ENCODE measurements at places on chromosomes 1 and 21.

GRCh38 chr1:232594768-232595698, 34.9 kb downstream of the SIPA1L2 start:
- DNase-seq, result no peak

DNA sequence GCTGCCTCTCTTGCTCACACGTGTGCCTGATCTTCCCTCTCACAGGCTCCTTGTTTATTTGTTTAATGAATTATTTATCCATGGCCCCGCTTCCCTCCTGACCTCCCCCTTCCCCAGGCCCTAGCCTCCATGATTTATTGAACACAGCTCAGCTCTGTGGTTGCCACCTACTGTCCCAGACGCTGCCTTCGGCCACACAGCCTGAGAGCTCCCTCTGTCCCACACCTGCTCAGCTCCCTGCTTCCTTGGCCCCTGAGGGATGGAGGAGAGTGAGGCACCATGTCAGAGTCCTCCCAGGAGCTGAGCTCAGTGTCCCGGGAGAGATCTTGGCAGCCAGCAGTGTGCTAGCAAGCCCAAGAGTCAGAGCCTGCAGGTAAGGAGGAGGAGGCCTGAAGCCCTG, 3.1 kb upstream of the EFNA3 start:
- no peak for DNase-seq

DNA sequence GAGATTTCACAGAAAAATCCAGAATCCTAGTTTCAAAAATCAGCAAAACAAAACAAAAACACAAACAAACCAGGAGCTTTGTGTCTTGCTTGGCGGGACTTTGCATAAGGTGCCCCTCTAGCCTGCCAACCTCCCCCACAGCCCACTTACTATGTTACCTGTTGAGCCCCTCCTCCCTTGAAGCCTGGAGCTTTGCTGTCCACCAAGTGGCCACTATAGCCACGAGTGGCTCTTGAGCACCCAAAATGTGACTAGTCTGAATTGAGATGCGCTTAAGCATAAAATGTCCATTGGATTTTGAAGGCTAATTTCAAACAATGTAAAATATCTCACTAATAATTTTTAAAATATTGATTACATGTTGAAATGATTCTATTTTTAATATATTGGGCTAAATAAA, 12.2 kb downstream of the TFAP2E start:
- DNase-seq, result no peak

- no peak for DNase-seq
These were observed 16.5 kb upstream of the ETV3L start for GRCh38 chr1:157115851-157116736.

- DNase-seq, result no peak
These were observed 9.5 kb downstream of the ERG start for GRCh38 chr21:38488640-38489270.

All from CD4-positive, alpha-beta T cell treated with Interleukin-6 at 100 ng/mL for 8 hours (primary cell).